ENCODE measurements at places on chromosomes 1 and 21. TPM values are rescaled to one million over a fixed set of nuclear protein-coding genes. Genes with fewer than 3 reads are reported as not detected.

DNA sequence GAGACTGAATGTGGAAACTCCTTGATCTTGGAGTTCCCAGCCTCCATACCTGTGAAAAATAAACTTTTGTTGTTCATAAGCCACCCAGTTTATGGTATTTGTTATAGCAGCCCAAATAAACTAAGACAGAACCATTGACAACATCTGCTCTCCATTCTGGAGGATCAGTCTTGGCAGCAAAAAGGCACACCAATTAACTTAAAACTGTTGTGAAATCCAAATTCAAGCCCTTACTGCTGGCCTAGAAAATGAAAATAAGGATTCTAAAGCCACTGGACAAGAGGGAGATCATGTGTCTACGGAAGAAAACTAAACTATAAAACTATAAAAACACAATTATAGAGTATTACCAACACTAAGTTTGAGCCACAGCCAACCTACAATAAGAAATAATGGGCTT is 172.1 kb upstream of the RNPC3 start:
- no peak for DNase-seq

DNA sequence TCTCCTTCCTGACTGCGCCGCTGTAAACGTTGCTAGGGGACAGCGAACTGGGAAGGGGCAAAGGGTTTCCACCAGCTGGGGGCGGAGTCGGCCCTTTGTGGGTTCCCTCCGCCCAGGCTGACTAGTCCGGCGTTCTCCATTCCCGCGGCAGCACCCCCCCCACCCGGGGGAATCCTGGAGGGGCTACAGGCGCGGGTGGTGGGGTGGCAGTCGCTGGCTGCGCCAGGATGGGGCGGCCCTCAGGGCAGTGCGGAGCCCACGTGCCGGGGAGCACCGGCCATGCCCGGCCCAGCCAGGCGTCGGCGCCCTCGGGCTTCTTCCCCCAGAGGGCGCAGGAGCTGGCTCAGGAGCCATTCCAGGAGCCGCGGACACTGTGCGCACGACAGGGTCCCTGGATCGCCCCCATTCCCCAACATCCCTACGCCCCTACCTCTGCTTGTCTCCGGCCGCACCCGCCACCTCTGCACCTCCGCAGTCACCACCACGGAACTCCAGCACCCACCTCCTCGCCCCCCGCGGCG is 476 bp downstream of the BATF3 start:
- peak; percentile 70 for DNase-seq

DNA sequence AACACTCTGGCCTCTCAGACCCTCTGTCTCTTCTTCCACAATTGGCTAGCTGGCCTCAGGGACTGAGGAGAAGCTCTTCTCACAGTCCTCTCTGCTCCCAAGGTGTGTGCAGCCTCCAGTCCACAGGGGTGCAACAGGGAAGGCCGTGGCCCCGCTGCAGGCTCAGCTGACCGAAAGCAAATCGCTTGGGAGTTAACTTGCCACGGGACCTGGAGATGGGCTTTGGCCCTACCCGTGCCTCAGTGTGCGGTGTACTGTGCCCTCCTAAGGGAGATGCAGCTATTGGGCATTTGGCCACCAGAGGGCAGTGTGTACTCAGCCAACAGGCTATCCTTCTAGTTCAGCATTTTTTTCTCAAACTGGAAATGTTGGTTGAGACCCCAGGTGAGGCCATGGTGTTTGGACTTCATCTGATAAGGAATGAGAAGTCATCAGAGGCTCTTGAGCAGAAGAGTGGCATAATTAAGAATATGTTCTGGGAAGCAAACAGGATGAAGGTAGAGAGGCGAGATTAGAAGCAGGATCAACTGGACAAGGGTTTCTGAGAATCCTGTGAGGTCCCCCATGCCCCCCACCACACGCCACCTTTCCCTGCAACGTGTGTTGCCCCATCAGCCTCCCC is 42.5 kb upstream of the TMEM125 start:
- DNase-seq: peak; percentile 79

GRCh38 chr1:111967886-111968285 is 21.6 kb downstream of the KCND3 start:
- no peak for DNase-seq

Gene C1orf185
- total RNA-seq: not detected

Data from heart left ventricle (tissue), 16 donors.